ENCODE measurements at places on chromosomes 16 and 17.

GRCh38 chr17:9181640-9182039 lies 160.3 kb downstream of the NTN1 start:
- DNase-seq = no peak

DNA sequence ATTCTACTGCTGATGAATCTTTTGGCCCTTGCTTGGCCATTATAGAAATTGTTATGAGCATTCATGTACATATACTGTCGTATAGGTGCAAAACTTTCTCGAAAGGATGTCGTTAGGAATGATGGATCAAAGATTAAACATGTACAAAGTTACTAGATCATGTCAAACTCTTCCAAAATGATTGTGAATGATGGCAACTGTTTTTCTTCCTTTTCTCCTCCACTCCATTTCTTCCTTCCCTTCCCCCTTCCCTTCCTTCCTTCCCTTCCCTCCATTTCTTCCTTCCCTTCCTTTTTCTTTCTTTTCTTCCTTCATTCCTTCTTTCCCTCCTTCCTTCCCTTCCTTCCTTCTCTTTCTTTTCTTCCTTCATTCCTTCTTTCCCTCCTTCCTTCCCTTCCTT lies 973.9 kb downstream of the CDH11 start:
- DNase-seq = no peak

DNA sequence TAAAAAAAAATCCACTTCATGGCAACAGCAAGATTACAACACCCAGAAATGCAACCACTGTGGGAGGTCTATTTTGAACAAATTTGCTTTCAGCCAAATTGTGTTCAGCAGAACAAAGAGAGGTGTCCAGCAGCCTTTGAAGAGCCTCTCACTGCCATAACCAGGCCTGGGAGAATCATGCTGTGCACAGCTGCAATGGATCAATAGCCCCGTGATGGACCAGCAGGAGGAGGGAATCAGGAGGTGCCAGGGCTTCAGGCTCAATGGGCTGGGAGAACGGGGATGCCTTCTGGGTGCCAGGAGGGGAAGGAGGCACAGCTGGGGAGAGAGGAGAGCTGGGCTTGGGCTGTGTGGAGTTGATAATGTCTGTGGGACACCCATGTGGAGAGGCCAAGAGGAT lies 366.2 kb upstream of the EEF2KMT start:
- DNase-seq = no peak

DNA sequence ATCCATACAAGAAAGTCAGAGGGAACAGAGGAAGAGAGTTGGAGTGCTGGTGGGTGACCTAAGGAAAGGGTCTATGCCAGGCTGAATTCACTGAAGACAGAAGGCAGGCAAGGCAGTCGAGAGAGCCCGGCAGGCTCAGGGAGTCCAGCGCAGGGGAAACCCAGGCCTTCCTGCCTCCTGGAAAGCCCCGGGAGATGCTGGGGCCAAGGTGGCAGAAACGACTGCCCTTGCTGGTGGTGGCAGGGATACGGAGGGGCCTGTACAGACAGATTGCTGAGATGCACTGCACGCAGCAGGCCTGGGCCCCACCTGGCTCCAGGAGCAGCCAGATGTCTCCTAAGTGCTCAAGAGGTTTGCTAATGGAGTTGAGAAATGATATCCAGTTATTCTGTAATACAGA lies 59.8 kb downstream of the GTF3C1 start:
- no peak for DNase-seq

DNA sequence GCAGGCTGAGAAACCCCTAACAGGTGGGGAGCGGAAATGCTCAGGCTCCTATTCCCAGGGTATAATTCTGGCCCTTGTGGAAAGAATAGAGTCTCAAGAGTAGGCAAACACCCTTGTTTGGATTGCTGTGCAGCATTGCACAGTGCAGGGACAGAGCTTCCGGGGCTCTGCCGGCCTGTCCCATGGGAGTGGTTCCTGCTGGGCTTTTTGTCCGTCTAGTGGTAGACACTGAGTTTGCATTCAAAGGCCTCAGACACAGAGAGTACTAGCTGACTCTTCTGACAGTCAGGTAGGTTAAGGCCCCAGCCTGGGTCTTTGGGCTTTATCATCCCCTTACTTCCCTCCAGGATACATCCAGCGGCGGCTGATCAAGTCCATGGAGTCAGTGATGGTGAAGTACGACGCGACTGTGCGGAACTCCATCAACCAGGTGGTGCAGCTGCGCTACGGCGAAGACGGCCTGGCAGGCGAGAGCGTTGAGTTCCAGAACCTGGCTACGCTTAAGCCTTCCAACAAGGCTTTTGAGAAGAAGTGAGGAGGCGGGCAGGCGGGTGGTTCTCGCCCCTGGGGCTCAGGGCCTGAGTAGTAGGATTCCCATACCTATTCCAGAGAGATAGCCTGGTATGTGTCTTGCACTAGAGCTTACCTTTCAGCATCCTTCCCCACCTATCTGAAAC lies 18.1 kb downstream of the POLR2A start:
- DNase-seq = no peak
